ENCODE measurements at places on chromosomes 7 and 10.

DNA sequence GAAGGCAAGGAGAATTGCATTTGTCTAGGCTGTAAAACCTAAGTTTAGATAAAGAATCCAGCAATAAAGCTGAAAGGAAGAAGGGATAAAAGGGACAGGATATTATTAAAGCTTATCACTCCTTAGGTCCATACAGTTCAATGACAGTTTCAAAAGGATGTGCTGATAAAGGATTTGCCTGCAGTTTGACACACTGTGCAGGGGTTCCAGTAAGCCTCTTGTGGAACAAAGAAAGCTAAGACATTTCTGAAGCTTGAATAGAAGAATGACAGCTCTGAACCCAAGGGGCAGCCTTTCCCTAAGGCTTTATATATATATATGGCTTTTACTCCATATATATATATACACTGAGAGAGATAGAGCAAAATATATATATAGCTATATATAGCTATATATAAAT, 276.8 kb upstream of the GRM3 start:
- H3K4me3 ChIP-seq = no peak overlapping the region
- no peak for DNase-seq
- H3K36me3 ChIP-seq = no peaks in the 10 kb centered on the region

DNA sequence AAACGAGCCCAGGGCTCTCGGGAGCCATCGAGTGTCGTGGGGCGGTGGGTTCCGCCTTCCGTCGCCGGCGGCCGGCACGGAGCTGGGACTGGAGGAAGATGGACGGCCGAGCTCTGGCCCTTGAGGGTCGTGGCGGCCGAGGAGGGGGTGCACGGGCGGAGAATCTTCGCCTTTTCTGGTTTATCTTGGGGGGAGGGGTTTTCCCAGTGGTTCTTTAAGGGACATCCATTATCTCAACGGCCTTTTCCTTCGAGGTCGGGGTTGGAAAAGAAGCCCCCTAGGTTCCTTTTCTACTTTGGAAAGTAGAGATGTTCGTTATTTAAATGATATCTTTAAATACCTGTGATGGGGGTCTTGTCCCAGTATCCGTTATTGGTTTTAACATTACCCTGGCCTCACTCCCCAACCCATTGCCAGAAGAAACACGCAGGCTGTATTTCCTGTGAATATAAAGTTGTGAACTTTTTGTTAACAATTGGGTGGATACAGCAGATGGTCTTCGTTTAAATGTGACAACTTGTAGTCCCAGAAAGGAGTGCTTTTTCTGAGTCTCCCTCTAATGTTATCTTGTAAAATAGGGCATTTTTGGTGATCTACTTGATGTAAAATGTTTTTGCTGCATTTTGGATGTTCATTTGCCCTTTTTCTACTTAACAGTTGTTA, 765 bp downstream of the CCAR1 start:
- H3K27me3 ChIP-seq = no peaks in the 10 kb centered on the region
- H3K4me1 ChIP-seq = peaks cover 12% of the 10 kb centered on the region
- peak overlapping the region; percentile 91 for H3K4me3 ChIP-seq
- peaks cover 43% of the 10 kb centered on the region for H3K36me3 ChIP-seq
- no peak for DNase-seq
- peak overlapping the region; percentile 94 for H3K27ac ChIP-seq

GRCh38 chr7:40525764-40526163, 391.0 kb downstream of the SUGCT start:
- H3K4me1 ChIP-seq = peaks cover 4% of the 10 kb centered on the region
- no peak overlapping the region for H3K27ac ChIP-seq
- no peaks in the 10 kb centered on the region for H3K27me3 ChIP-seq
- no peak for DNase-seq
- no peaks in the 10 kb centered on the region for H3K36me3 ChIP-seq
- no peak overlapping the region for H3K4me3 ChIP-seq

GRCh38 chr10:58943256-58943890, 233.1 kb upstream of the PHYHIPL start:
- H3K4me1 ChIP-seq = no peaks in the 10 kb centered on the region
- no peak for DNase-seq
- H3K27me3 ChIP-seq = no peaks in the 10 kb centered on the region

DNA sequence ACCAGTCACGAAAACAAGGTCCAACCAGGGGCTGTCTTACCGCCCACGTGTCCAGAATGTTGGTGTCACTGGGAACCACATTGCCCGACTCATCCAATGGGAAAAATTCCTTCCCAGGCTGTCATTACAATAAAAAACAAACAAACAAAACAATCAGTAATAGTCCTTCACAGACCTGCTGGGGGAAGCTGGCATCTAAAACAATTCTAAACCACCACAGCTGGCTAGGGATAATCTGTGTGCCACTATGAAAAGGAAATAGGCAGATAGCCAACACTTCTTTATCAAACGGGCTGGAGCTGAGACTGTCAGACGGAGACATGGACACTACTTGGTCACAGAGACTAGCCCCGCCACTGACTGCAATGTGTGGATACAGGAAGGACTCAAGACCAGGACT, 9.2 kb downstream of the AKR1B1 start:
- no peak overlapping the region for H3K4me3 ChIP-seq
- H3K27me3 ChIP-seq = no peaks in the 10 kb centered on the region
- peaks cover 41% of the 10 kb centered on the region for H3K4me1 ChIP-seq

GRCh38 chr10:119353421-119353820, 146.1 kb downstream of the GRK5 start:
- DNase-seq = no peak
- no peak overlapping the region for H3K27ac ChIP-seq
- peaks cover 6% of the 10 kb centered on the region for H3K4me1 ChIP-seq
- H3K36me3 ChIP-seq = no peaks in the 10 kb centered on the region
- no peak overlapping the region for H3K4me3 ChIP-seq

DNA sequence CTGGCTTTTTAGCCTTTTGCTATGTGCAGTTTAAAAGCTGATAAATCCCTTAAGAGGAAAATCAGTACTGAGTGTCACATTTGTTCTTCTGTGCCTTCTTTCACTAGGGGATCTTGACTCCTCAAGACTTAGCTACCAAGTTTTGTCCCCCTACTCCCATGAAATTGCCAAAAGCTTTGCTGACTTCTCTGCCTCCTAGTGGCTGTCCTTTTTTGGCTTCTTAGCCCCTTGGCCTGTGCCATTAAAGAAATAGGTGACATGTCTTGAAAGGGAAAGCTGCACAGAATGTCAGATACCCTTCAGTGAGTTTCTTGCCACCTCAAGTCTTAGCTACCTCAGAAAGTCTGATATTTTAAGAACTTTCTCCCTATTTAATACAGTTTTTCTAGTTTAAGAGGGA, 10.5 kb downstream of the MKLN1 start:
- H3K27ac ChIP-seq = no peak overlapping the region
- H3K4me3 ChIP-seq = no peak overlapping the region
- H3K27me3 ChIP-seq = no peaks in the 10 kb centered on the region
- H3K4me1 ChIP-seq = peaks cover 49% of the 10 kb centered on the region
- no peak for DNase-seq
- H3K36me3 ChIP-seq = no peaks in the 10 kb centered on the region

GRCh38 chr7:14305233-14305866, 315.9 kb upstream of the ETV1 start:
- no peak for DNase-seq
- H3K4me1 ChIP-seq = no peaks in the 10 kb centered on the region
- no peak overlapping the region for H3K4me3 ChIP-seq
- no peak overlapping the region for H3K27ac ChIP-seq
